ENCODE measurements at places on chromosomes 6 and 20.

GRCh38 chr6:118804091-118804490 is 89.9 kb upstream of the ASF1A start:
- no peak for DNase-seq

DNA sequence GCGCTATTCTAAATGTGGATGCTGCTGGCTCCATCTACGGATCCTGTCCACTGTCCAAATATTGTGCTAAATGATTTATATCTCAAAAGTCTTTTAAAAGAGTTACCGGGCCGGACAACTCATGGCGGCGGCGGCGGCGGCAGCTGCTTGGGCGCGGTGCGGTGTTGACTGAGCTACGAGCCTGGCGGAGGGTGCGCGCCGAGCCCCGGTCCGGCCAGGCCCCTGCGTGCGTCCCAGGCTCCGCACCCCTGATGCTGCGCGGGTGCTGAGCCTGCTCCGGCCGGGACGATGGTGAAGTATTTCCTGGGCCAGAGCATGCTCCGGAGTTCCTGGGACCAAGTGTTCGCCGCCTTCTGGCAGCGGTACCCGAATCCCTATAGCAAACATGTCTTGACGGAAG is 303.4 kb downstream of the CENPW start:
- DNase-seq, result peak; percentile 25

DNA sequence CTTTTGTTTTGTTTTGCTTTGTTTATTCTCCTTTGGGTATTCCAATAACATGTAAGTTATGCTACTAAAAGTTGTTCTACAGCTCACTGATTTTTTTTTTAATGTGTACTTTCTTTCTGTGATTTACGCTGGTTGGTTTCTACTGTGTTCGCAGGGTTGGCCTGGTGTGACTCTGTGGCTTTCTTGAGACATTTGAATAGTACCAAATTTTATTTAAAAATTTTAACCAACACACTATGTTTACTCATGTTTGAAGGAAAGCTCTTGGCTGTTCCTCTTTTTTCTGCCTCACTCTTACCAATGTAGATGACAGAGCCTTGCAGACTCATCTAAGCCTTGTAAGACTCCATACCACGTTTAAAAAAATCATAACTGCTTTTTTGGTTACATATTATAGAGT is 1784.9 kb upstream of the DEFB115 start:
- DNase-seq, result no peak

GRCh38 chr6:122286512-122286911 is 112.9 kb upstream of the HSF2 start:
- no peak for DNase-seq

DNA sequence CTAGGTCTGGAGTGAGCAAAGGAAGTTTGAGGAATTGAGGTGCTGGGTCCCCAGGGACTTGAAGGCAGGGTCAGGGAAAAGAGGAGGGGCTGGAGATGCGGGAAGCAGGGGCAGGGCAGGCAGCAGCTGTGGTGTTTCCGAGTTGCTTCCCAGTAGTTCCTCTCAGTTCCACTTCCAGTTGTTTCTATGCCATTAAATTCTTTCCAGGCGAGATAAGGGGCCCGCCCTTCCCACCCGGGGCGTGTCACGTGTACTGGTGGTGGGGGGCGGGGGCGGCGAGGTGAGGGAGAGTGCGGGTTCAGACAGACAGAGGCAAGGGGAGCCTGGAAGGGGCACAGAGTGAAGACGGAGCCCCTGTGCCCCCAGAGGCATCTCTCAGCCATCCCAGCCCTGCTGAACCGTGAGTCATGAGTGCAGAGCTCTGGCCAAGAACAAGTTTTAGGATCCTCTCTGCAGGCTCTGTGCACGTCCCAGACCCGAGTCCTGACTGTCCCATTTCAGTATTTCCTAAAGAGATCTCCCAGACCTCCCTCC is 977 bp downstream of the TNXB start:
- DNase-seq, result no peak

GRCh38 chr6:130720076-130720715 is 107.0 kb upstream of the SMLR1 start:
- DNase-seq, result no peak

DNA sequence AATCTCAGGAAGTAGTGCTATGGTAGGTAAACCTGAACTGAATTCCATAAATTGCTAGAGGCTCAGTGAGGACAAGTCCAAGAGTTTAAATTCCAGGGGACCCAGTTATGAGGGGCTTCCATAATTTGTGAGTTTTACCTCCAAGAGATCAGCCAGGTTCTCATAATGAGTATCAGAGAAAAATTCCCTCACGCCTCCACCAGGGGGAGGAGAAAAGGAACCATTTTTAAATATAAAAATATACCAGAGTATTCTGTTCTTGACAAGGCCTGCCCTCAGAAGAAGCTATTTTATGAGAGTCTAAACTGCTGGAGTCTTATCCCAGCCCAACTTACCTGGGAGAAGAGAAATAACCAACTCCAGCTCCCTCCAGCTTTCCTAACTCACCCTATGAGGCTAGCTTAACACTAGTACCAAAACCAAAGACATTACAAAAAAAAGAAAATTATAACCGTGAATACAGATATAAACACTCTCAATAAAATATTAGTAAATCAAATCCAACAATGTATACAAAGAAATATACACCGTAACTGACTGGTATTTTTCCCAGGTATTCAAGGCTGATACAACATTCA is 158.7 kb downstream of the TFAP2A start:
- no peak for DNase-seq

GRCh38 chr6:134757911-134758361 is 192.0 kb downstream of the ALDH8A1 start:
- no peak for DNase-seq

DNA sequence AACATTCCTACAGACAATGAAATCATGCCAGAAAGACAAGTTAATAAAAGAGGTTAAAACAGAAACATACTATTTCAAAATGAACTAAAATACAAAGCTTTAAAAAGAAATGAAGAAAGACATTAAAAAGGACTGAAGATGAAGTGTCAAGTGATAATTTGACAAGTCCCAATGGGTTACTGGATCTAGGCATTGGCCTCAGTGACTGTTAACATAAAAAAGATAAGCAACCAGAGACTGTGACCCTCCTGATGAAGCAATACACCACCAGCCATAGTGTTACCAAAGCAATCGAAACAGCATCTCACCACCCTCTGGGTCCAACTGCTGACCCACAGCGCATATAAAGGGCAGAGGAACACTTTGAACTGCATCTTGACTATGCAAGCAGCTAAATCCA is 130.3 kb downstream of the FIG4 start:
- no peak for DNase-seq

DNA sequence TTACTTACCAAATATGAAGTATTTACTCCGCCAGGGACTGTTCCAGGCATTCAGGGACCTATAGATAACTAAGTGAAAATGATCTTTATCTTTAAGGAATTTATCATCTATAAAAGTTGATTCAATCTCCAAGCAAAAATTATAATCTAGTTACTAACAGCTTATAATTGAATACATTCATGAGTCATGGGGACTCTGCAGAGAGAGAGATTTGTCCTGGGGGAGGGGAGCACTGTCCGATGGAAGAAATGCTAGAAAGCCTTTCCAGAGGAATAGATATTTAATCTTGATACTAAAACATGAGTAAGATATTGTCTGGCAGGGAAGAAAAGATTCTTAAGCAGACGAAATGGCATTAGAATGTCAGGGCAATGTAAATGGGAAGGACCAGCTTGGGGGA is 139.3 kb downstream of the CD164 start:
- DNase-seq, result no peak

- DNase-seq, result peak; percentile 15
These were observed 54.7 kb downstream of the ELOVL5 start for GRCh38 chr6:53294095-53294494.

GRCh38 chr20:2750491-2751251 is 49.8 kb downstream of the CPXM1 start:
- DNase-seq, result no peak

GRCh38 chr6:44489910-44490604 is 102.6 kb downstream of the CDC5L start:
- peak; percentile 51 for DNase-seq

DNA sequence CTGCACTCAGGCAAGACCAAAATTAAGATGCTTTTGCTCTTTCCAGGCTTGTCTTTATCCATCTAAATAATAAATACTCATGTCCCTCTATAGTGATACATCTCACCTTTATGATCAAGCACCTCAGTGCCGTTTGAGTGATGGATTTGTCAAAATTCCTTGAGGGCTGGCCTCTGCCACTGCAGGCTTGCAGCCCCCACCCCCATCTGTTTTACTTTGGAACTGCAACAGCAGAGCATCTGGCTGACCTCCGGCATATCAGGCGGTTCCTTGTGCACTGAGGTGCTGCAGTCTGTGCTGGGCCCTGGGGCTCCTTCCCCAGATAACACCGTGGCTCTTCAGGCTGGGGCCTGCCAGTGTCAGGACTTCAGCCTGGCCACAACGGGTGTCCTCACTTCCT is 386.9 kb downstream of the CDH26 start:
- DNase-seq, result no peak

DNA sequence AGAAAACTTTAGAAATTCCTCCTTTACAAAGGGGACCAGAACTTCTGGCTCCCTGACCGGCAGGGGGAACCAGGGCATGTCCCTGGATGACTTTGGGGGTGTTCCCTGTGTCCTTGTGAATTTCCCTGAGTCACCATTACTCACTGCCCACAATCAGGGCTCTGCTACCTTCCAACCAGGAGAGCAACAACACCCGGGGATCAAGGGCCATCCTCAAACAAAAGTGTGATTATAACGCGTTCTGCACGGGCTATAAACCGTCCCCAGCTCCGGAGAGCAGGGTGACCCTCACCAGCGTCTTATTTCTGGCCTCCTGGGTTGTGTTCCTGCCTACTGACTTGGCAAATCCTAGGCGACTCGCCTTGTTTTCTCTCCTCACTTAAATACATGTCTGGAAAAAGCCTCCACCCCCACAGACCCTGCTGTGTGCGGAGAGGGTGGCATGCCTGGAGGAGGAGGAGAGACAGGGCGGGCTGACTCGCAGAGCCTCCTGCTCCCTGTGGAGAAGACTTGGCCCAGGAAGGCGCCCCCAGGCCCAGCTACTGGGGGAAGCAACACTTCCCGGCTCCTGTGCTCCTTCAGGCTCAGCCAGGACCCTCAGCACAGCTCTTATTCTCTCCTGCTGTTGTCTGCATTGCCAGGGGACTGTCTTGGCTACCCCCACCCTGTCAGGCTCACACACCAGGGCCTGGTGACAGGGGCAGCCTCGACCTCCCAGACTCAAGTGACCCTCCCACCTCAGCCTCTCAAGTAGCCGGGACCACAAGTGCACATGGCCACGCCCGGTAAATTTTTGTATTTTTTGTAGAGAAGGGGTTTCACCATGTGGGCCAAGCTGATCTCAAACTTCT is 54.1 kb downstream of the FGD2 start:
- DNase-seq, result peak; percentile 92

GRCh38 chr6:17519120-17519519 is 81.0 kb upstream of the FAM8A1 start:
- no peak for DNase-seq

GRCh38 chr6:113381959-113382358 is 475.2 kb upstream of the MARCKS start:
- DNase-seq, result no peak

DNA sequence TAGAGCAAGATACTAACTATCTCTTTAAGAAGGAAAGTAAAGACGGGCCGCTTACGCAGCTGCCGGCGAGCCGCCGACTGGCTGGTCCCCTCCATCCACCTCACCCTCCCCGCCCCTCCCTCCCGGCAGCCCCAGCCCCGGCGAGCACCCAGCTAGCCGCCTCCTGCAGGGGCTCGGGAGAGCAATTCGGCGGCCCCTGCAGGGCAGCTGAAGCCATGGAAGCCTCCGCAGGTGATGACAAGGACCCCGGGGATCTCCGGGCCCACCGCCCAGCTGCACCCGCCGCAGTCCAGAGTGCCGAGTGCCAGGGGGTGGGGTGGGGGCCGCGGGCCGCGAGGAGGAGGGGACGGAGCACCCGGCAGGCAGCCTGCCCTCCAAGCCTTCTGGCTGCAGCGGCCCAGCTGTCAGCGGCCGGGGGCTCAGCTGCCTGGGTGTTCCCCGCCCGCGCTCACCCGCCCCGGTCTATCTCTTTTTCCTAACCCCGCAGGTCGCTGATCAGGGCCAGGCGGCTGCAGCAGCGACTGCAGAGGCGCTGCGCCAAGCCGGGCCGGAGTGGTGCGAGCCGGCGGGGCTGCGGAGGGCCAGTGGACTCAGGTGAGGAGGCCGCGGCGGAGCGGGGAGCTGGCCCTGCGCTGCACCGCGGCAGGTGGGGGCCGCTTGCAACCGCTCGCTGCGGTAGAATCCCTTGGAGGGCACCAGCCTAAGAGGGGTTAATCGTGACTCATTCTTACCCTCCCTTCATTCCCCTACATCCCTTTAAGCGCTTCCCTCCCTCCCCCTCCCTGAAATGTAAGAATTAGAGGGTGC is at the start of gene SNPH:
SNPH (plus strand) TSS at position 128 of the 807 bp plus-strand sequence. CDS start 29,946 bp downstream, outside the sequence.
- no peak for DNase-seq

GRCh38 chr6:20056350-20056992 is 155.8 kb downstream of the MBOAT1 start:
- no peak for DNase-seq

GRCh38 chr6:127749095-127749494 is 151.8 kb downstream of the THEMIS start:
- no peak for DNase-seq

DNA sequence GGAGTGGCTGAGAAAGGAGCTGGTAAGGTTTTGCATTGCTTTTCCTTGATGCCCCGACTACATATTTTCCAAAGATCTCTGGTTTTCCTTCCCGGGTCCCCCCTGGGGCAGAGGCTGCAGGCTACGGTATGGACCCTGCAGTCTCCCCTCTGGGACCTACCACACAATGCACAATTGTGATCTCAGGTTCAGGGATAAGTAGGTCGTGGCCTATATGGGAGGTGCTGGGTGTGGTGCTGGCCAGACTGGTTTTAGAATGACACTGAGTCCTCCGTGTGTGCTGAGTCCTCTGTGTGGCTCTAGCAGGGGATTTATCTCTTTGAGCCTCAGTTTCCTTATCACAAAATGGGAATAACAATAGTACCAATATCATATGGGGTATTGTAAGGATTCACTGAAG is 376 bp downstream of the C20orf202 start:
- no peak for DNase-seq

DNA sequence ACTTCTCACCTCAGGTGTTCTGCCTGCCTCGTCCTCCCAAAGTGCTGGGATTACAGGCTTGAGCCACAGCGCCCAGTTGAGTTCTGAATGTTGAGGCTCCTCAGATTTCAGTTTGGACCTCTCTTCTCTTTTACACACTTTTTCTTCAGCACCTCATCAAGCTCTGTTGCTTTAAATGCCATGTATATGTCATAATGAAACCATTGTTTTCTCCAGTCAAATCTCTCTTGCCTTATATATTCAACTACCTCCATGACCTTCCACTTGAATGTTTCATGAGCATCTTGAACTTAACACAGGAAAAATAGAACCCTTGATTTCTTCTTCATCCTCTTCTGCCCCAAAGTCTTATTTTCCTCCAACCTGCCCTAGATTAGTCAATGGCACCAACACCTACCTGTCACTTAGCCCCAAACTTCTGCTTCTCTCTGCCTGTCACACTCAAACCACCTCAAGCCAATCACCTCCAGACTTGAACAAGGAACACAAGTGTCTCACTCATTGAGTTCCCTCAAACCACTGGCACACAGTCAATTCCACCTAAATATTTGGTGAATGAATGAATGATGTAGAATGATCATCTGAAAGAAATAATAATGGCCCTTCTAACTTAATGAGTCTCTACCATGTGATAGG is 161.0 kb upstream of the SGK1 start:
- DNase-seq, result no peak

- no peak for DNase-seq
These were observed 37.2 kb downstream of the DAAM2 start for GRCh38 chr6:39829331-39829730.

- DNase-seq, result no peak
These were observed 32.7 kb downstream of the ACSS1 start for GRCh38 chr20:25025091-25025861.

GRCh38 chr20:13009682-13010406 is 1.1 kb downstream of the SPTLC3 start:
- no peak for DNase-seq

Measured in posterior cingulate gyrus (tissue), 11 donors.